Mesenchymal stem cell (in vitro differentiated cells and primary cell): ENCODE measurements at places on chromosomes 3 and 15.

DNA sequence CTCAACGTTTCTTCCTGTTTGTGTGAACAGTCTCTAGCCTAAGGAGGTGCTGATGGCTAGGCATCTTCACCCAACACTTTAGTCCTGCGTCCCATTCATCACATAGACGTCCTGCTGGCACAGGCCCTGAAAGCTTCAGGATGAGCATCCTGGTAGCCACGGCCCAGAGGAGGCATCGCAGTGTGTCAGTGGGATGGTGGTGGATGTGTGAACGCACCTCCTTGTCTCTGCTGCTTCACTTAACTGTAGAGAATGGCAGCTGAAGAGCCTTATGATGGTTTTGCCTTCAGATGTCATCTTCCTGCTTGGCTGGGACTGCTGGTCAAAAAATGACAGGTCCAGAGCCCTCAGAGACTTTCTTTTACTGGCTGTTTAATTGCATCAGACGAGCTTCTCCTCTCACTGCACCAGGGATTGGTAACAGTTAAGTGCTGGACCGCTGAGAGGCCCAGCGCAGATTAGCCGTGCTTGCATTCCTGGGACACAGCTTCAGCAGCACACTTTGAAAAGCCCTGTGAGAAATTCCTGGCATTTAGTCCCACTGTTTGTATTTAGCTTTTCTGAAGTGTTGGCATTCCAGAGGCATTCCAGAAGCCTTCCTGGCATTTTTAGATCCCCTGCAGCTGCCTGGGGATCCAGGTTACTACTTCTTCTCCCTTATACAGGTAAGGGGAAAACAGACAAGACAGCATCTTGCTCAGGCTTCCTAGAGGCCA is 132.4 kb upstream of the PLXNA1 start:
- peak overlapping the region; percentile 86 for H3K27ac ChIP-seq
- no peaks in the 10 kb centered on the region for H3K36me3 ChIP-seq
- peak; percentile 75 for DNase-seq

- H3K4me1 ChIP-seq: no peaks in the 10 kb centered on the region
- H3K27ac ChIP-seq: no peak overlapping the region
- no peak overlapping the region for H3K4me3 ChIP-seq
Measured at GRCh38 chr3:22106213-22106896, 355.3 kb upstream of the ZNF385D start.

DNA sequence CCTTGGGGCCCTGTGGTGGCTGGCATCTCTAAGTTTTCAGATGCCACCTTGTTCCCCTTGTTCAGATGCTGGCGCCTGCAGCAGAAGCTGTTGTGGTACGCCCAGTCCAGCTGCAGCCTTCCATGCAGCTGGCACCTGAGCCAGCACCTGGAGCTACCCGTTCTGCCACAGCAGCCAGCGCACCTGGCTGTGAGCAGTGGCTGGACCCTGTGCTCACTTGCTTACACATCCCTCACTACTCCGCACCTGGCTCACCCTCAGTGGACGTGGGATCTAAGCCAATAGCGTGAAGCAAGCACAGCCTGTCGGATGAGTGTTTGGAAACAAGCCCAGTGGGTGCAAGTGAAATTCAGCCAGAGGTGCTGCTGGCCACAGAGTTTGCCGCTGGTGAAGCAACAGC is 607.5 kb upstream of the BCHE start:
- no peaks in the 10 kb centered on the region for H3K27me3 ChIP-seq
- H3K27ac ChIP-seq: no peak overlapping the region
- DNase-seq: no peak
- H3K4me3 ChIP-seq: no peak overlapping the region
- no peaks in the 10 kb centered on the region for H3K36me3 ChIP-seq

GRCh38 chr3:67301556-67301955 is 303.4 kb downstream of the KBTBD8 start:
- no peak overlapping the region for H3K27ac ChIP-seq
- no peaks in the 10 kb centered on the region for H3K4me1 ChIP-seq
- no peaks in the 10 kb centered on the region for H3K36me3 ChIP-seq
- no peak overlapping the region for H3K4me3 ChIP-seq
- H3K27me3 ChIP-seq: no peaks in the 10 kb centered on the region

GRCh38 chr3:32127219-32127826 is 20.9 kb downstream of the GPD1L start:
- no peak overlapping the region for H3K27ac ChIP-seq
- peaks cover 2% of the 10 kb centered on the region for H3K4me1 ChIP-seq
- no peaks in the 10 kb centered on the region for H3K36me3 ChIP-seq
- no peak for DNase-seq

- H3K4me1 ChIP-seq: peaks cover 9% of the 10 kb centered on the region
- no peaks in the 10 kb centered on the region for H3K27me3 ChIP-seq
- peaks cover 12% of the 10 kb centered on the region for H3K36me3 ChIP-seq
- peak overlapping the region; percentile 92 for H3K4me3 ChIP-seq
Measured at GRCh38 chr3:195269375-195270078, 1.4 kb downstream of the XXYLT1 start.

- no peaks in the 10 kb centered on the region for H3K27me3 ChIP-seq
- H3K36me3 ChIP-seq: no peaks in the 10 kb centered on the region
- no peak overlapping the region for H3K27ac ChIP-seq
- no peaks in the 10 kb centered on the region for H3K4me1 ChIP-seq
Measured at GRCh38 chr3:185103359-185104127, 49.3 kb downstream of the C3orf70 start.

DNA sequence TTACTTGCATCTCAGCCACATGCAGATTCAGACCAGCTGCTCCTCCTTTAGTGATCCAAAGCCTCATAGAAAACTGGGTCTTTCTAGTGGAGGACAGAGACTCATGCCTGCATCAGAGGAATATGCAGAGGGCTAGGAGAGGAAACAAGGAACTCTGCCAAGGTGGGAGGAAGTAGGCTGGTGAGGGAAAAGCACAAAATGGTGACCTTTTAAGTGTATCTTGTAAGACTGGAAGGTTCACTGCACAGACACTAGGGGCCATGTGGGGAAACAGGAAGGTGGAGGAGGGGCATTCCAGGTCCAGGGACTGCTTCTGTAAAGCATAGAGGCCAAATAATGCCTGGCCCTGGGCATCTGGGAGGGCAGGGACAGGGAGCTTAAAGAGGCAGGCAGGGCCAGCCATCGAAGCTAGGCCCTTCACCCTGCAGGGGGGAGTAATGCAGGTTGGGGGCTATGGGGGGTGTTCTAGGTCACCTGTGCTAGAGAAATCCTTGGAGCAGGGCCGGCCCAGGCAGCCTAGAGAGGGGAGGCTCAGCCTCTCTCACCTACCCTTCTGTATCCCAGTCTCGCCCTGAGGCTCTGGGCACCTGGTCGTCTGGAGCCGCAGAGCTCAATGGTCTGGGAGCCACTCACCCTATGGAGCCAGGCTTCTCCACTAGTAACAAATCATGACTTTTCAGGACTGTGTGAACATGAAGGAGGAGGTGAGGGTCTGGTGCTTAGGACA is 117.7 kb downstream of the DNAJB8 start:
- H3K36me3 ChIP-seq: peaks cover 4% of the 10 kb centered on the region
- no peak overlapping the region for H3K4me3 ChIP-seq
- H3K4me1 ChIP-seq: peaks cover 13% of the 10 kb centered on the region
- no peak overlapping the region for H3K27ac ChIP-seq

DNA sequence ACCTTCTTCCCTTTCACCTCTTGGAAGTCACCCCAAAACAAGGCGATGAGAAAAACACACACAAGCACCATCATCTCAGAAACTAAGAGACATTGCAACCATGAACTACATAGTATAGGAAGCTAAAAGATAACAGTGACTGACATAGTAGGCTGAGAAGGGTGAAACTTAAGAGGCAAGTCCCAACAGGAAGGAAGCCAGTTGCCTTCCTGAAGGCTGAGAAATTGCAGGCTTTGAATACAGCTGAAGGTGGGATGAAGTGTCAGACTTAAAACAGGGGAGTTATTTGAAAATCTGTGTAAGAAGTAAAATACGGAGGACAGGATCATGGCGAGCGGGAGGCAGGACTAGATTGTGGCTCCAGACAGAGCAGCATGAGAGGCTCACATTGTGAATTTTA is 27.8 kb downstream of the SLC27A2 start:
- no peak overlapping the region for H3K27ac ChIP-seq
- no peaks in the 10 kb centered on the region for H3K36me3 ChIP-seq
- H3K27me3 ChIP-seq: peaks cover 4% of the 10 kb centered on the region
- H3K4me1 ChIP-seq: no peaks in the 10 kb centered on the region

GRCh38 chr3:13039213-13039896 is 33.9 kb downstream of the IQSEC1 start:
- H3K27me3 ChIP-seq: peaks cover 35% of the 10 kb centered on the region

GRCh38 chr3:59802045-59802444 is 752.2 kb upstream of the CFAP20DC start:
- H3K36me3 ChIP-seq: no peaks in the 10 kb centered on the region
- peaks cover 2% of the 10 kb centered on the region for H3K4me1 ChIP-seq
- H3K27ac ChIP-seq: no peak overlapping the region
- no peak for DNase-seq
- H3K4me3 ChIP-seq: no peak overlapping the region

DNA sequence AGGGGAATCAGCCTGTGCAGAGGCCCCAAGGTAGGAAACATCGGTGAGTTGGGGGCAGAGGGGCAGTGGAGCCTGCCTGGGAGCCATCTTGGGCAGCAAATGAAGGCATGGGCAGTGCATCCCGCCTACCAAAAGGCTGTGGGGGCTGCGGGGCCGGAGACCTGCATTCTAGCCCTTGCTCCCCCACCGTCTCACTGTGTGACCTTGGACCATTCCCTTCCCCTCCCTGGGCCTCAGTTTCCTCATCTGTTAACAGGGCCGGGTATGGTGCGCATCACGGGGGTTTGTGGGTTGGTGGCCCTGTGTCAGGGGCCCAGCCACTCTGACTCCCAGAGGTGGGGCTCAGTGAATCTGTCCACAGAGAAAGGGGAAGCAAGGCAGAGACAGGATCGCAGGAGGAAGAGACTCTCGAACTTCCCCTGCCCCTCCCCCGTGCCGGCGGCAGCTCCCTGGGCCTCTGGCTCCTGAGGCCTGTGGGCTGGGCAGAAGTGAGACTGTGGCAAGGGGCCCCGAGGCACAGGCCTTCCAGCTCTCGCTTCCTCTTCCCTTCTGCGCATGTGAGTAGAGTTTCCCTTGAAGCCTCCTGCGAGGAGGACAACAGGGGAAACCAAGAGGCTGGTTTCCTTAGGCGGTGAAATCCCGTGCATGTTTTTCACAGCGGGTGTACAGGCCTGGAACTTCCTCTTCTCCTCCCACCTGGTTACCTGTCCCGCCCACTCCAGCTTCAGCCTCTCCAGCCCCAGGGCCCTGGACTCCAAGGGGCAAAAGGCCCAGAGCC is 42.9 kb downstream of the IDH2 start:
- peaks cover 39% of the 10 kb centered on the region for H3K4me1 ChIP-seq
- H3K27me3 ChIP-seq: no peaks in the 10 kb centered on the region
- H3K27ac ChIP-seq: peak overlapping the region; percentile 48
- DNase-seq: peak; percentile 68

DNA sequence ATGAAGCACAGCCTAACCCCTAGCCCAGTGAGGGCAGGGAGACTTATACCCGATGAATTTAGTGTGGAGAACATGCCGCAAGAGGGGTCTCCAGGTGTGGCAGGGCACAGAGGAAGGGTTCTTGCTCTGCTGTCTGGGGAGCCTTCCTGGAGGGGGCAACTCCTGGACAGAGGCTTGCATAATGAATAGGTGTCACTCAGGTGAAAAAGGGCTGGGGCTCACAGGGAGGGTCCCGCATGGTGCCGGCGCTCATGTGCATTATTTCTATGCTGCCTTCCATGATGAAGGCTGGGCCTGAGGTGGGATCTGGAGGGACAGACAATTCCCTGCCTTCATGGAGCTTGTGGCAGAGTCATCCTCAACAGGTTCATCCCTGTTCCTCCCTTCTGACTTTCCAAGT is 51.5 kb downstream of the ITGA11 start:
- H3K27ac ChIP-seq: no peak overlapping the region
- peaks cover 26% of the 10 kb centered on the region for H3K4me1 ChIP-seq
- no peak for DNase-seq
- no peak overlapping the region for H3K4me3 ChIP-seq

DNA sequence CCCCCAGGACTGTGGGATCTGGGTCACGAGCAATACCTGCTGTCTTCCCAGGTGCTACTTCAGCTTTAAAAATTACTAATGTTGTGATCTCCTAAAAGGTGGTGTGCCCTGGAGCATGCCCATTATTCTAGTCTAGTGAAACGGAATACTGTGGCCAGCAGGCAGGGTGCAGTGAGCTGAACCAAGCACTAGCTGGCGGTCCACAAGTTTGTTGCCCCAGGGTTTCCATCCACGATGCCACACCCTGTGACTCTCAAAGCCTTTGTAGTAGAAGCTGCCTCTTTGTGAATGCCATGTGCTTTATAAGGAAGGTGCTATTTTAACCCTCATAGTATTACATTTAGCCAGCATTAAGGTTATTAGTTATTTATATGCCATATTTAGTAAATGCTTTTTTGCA is 49.1 kb downstream of the PXYLP1 start:
- no peak for DNase-seq
- no peak overlapping the region for H3K4me3 ChIP-seq
- peaks cover 10% of the 10 kb centered on the region for H3K36me3 ChIP-seq

DNA sequence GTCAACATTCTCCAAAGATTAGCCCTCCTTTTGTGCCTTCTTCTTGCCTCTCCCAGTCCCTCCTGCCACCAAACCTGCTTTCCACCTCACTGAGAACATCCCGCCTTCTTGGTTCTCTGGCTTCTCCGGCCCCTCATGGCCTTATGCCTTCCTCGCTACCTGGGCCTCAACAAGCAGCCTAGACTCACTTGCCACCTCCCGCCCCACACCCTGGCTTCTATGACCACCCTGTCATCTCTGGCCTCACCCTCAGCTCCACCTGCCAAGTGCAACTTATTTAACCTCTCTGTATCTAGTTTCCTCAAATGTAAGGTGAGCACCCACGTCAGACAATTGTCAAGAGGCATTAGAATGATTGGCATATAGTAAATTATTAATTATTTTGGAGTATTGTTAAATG is 68.8 kb upstream of the MEX3B start:
- no peaks in the 10 kb centered on the region for H3K4me1 ChIP-seq
- H3K27ac ChIP-seq: no peak overlapping the region
- no peak for DNase-seq
- no peak overlapping the region for H3K4me3 ChIP-seq
- no peaks in the 10 kb centered on the region for H3K27me3 ChIP-seq

DNA sequence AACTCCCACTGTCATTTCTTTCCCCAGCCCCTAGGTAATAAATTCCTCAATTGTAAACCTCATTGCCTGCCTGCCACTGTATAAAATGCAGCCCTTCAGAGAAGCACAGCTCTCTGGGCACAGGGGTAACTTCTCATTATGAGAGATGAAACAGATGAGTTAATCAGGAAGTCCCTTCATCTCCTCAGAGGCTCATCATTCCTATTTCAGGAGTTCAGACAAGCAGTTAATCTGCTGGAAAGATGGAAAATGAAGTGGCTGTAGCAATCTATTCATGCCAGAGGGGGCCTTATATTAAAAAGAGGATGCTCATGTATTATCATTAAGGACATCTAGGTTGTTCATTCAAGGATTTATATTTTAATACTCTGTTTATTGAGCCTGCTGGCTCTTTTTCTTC is 519.5 kb upstream of the LMCD1 start:
- no peaks in the 10 kb centered on the region for H3K27me3 ChIP-seq
- H3K4me3 ChIP-seq: no peak overlapping the region
- DNase-seq: no peak
- H3K4me1 ChIP-seq: peaks cover 1% of the 10 kb centered on the region
- no peak overlapping the region for H3K27ac ChIP-seq
- no peaks in the 10 kb centered on the region for H3K36me3 ChIP-seq
